NCI-H446 treated with DMSO at 0.1 percent for 48 hours (cell line): ENCODE measurements at places on chromosomes 6 and 20.

DNA sequence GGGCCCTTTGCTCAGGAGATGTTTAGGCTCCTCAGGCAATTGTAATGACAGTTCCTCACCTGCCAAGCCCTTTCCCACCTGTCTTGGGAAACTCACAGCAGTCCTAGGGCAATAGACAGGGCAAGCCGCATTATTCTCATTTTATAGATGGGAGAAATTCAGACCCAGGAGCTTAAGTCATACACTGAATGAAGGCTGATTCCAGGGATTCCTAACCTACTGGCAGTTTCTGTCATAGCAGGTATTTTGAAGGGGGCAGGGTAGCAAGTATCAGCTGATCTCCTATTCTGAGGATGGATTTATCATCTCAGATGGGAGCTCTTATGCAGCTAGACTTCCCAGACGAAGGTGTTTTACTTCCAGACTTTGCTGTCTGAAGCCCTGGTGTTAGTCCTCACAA is 61.4 kb upstream of the MYL9 start:
- no peak for DNase-seq

GRCh38 chr20:34269996-34270627 is 28.9 kb downstream of the ASIP start:
- DNase-seq, result no peak

GRCh38 chr6:169205176-169206160 is 48.2 kb downstream of the THBS2 start:
- no peak for DNase-seq

DNA sequence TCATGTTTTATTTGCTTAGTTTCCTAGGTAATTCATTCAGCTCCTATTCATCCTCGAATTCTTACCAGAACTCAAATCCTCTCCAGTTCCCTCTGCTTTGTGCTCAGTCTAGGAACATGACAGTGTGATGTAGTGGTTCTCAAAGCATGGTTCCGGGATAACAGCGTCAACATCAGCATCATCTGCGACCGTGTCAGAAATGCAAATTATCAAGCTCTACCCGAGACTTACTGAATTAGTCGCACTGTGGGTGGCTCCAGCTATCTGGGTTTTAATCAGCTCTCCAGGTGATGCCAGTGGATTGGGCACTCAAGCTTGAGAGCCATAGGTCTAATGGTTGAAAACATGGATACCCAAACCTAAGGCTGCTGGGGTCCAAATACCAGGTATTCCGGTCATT is 7.7 kb upstream of the STK35 start:
- no peak for DNase-seq

DNA sequence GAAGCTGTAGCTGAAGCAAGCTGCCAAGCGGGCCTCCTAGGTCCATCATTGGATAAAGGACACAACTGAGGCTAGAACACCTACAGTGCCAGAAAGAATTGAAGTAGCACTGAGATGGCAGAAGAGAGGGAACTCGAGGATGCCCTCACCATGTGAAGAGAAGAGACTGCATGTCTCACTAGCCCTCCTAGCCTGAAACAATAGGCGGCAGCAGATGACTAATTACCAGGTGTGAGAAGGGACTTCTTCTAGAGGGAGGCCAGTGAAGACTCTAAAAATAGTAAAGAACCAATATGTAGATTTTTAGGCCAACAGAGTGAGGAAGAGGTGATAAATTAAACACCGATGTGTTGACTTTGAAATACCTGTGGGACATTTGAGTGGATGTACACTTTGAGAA is 50.3 kb downstream of the LGSN start:
- no peak for DNase-seq

DNA sequence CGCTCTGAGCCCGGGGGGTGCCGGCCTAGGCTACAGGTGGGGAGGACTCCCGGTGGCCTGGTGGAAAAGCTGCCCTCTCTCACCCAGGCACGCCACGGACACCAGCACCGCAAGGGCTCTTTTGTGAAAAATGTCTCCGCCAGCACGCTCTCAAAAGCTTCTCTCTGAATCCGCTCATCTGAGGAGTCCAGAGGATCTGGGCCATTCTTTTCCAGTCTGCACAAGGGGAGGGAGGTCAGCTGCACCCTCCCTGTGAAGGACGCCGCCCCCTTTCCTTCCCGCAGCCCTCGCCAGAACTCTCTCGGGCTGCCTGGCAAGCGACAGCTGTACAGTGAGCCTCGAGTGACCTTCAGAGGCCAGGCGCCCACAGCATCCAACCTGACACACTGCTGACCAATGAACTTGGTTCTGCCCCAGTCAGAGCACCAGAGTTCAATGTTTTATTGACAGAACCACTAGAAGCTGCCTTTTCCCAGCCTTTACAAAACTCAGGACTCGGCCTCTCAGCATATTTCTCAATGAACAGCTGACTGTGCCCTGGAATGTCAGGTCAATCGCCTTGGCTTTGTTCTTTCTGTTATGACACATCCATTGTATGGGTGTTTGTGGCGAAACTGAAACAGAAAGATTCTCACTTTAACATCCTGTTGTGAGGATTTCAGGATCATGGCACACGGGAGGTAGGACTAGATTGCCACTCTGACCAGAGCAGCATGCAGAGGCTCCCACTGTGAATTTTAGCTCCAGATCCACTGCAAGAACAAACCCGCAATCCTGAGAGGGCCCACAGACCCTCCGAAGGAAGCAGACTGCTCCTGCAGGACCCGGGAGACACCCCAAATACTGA is 26.7 kb downstream of the SERPINB9 start:
- DNase-seq, result no peak

DNA sequence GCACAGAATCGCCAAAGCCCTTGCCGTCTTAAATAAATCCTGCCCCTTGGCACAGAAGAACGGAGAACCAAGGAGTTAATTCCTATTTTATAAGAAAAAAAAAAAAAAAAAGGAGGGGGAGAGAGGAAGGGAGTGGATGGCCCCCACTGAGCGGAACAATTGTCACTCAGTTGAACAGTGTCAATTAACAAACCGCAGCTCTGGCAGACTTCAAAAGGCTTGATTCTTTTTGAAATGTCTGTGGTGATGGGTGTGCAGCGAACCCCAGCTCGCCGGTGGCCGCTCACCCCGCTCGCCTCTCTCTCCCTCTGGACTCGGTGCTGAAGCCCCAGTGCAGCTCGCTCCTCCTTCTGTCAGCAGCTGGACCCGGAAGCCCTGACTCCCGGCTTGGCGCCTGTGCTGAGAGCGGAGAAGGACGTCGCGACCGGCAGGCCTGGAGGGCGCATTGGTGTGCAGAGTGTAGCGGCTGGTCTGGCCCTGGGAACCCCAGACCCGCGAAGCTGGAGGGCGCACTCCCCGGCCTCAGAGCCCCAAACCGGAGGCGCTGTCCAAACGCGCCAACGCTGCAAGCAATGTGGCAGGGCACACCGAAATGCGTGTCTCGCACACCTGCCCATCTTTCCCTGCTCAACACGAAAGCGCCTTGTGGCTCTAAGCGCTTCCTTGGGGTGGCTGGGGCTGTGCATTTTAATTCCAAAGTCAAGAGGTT is 3.4 kb downstream of the LINC00237 start:
- DNase-seq, result no peak

DNA sequence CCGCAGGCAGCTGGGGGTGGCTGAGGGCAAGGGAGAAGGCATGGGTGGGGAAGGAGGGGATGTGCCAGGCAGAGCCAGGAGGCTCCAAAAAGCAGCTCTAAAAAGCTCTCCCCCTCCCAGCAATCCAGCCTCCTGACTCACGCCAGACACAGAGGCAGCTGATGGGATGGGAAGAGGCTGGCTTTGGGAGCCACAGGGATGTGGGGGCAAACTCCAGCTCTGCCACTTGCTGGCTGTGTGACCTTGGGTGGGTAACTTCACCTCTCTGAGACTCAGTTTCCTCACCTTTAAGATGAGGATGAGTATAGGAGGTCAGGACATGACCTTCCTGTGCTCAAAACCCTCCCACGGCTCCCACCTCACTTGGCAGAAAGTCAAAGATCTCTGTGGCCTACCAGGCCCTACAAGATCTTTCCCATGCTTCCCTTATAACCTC is 148.9 kb downstream of the CEBPB start:
- DNase-seq, result no peak

- DNase-seq, result no peak
Observed at GRCh38 chr20:5205348-5206210, 78.8 kb downstream of the CDS2 start.

- DNase-seq, result no peak
Observed at GRCh38 chr6:1068905-1069304, 243.0 kb upstream of the FOXQ1 start.
